NCI-H748 treated with DMSO at 0.1 percent for 48 hours (cell line): ENCODE measurements at places on chromosomes 7 and 10.

DNA sequence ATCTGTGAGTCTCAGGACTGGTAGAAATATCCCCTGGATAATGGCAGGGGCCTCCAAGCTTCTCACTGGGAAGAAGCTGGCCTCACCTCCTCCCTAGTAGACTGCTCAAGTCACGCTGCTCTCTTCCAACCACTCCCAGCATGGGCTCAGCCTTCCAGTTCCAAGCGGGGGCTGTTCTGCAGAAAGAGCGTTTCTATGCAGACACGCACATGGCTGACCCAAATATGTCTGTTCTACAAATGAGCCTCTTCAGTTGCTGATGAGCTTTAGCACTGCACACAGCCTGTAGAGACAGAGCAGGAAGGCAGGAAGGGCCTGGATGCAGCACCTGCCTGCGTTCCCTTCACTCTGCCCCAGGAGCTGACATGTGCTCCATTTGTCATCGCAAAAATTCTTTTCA lies 523.9 kb upstream of the MGMT start:
- DNase-seq, result no peak

DNA sequence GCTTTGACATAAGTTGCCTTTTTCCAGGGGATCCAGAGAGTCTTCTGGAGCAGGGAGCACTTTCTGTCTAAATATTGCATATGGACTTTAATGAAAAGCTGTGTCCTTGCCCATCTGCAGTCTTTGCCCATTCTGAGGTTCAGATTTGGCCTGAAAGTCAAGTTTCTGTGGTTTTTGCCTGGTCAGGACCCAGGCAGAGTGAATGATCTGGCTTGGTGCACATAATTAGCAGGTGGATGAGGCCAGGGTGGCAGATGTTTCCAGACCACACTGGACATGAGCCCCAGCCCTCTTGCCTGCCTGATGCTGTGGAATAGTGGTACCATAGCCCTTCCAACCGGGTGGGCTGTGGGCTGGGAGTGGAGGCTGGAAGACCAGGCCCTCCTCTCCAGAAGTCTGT lies 11.0 kb downstream of the HECW1 start:
- DNase-seq, result no peak

- peak; percentile 81 for DNase-seq
Measured at GRCh38 chr10:3482200-3482993, 302.6 kb downstream of the KLF6 start.

- DNase-seq, result no peak
Measured at GRCh38 chr7:131008840-131009711, 275.1 kb upstream of the KLF14 start.

GRCh38 chr7:26954951-26955350 lies 90.6 kb upstream of the SKAP2 start:
- no peak for DNase-seq

GRCh38 chr7:93515144-93515543 lies 59.4 kb downstream of the CALCR start:
- no peak for DNase-seq

DNA sequence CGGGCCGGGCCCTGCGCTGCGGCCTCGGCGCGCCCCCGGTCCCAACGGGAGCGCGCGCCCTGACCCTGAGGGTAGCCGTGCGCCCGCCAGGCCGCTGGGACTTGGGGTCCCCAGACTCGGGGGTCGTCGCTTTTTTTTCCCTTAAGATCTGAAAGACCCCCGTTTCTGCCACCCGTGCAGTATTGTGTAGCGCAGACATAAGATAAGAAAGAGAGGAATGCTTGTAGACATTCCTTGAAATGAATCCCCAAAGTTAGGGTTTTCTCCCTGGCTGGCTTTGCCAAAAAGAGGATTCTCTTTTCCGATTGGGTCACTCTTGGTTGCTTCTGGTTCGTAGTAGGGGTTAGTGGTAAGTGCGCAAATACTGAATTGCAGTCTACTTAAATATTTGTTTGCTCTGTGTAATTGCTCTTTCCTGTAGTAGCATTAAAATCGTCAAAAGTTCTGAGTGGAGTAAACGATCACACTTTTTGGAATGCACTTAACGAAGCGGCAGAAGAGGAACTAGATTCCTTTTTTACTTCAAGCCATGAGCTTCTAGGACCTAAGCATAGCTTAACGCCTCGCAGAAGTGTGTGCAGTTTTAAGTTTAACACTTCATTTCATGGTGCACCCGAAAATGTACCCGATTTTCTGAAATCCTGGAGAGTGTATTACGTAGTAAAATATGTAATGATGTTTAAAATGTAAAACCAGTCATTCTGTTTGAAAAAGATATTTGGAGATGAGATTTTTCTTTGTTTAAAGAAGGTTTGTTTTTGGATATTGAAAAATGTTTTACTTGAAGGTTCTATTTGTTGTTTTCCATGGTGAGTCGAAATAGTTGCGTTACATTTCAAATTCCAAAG lies 1.3 kb downstream of the CUL1 start:
- peak; percentile 45 for DNase-seq

- no peak for DNase-seq
Measured at GRCh38 chr10:3605882-3606281, 179.1 kb downstream of the KLF6 start.

DNA sequence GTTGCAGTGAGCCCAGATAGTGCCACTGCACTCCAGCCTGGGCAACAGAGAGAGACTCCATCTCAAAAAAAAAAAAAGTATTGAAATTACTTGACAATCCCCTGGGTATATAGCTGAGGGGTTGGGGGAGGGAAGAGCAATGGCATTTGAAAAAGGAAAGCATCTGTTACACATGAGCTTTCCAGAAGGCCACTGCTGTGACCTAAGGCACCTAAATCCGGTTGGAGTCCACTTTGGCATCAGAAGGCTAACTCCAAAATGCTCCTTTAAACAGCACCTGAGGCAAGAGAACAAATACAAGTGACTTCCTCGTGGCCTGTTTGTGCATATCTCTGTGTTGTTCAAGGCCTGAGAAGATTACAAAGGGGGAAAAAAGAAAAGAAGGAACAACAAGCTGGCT lies 74.8 kb upstream of the PALS2 start:
- no peak for DNase-seq

DNA sequence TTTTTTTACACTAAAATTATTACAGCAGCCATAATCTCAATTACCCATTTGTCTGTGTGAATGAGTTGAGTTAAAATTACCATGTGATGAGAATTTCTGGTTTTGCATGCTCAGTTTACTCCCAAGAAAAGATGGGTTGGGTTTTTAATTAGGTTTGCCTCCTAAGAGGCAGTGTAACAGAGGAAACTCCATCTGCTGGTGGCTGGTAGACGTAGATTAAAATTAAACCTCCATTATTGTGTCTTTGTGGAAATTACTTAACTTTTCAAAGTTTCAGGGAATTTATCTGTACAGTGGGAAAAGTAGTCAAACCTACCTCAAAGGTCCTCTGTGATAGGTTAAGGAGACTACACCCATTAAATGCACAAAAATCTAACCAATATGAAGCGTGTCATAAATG lies 954.2 kb downstream of the PCDH15 start:
- DNase-seq, result no peak

DNA sequence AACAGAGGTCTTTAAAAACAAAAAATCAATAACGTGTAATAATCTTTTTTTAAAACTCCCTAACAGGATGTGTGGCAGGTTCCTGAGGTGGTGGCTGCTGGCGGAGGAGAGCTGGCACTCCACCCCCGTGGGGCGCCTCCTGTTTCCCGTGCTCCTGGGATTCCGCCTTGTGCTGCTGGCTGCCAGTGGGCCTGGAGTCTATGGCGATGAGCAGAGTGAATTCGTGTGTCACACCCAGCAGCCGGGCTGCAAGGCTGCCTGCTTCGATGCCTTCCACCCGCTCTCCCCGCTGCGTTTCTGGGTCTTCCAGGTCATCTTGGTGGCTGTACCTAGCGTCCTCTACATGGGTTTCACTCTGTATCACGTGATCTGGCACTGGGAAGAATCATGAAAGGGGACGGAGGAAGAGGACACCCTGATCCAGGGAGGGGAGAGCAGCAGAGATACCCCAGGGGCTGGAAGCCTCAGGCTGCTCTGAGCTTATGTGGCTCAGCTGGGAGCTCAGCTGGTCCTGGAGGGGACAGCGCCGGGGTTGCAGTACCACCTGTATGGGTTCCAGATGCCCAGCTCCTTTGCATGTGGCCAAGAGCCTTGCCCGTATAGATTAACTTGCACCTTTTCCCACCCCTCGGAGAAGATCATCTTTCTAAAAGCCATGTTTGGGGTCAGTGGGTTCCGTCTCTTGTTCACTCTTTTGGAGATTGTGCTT lies 16.7 kb upstream of the AZGP1 start:
- DNase-seq, result no peak

DNA sequence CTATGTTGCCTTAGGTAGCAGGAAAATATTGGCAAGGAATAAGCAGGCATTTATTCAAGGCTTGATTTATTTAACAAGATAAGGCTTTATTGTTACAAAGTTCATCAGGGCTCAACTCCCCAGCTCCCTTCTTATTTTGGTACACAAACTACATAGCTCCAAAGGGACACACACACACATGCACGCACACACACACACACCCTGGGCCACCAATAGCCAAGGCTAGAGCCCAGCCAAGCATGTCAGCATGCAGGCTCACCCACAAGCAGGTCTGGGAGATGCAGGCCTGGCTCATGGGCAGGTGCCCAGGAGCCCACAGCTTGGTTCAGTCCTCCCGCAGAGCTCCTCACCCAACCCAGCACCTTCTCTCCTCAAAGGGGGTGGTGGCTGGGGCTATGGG lies 23.4 kb downstream of the LEP start:
- DNase-seq, result no peak

DNA sequence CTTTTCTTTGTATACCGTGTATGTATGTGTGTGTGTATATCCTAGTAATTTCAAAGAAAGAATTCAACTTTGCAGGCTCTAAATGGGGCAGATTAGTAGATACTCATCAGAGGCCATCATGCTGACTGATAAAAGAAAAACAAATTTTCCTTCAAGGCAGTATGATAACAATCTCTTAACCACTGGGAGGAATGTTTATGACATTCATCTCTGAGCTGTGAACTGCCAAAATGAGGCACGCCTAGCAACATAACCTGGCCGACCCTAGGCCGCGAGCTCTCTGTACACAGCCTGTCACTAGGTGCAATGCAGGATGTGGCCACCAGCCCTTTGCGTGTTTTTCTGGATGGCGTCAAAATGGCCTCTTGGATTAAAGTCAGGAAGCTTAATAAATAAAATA lies 343.7 kb upstream of the GALNT17 start:
- no peak for DNase-seq

- DNase-seq, result no peak
Measured at GRCh38 chr7:117800406-117800805, 72.8 kb downstream of the CTTNBP2 start.

GRCh38 chr7:30938435-30939316 lies 25.1 kb upstream of the GHRHR start:
- DNase-seq, result peak; percentile 59

GRCh38 chr10:95309958-95310357 lies 19.2 kb upstream of the PDLIM1 start:
- no peak for DNase-seq

DNA sequence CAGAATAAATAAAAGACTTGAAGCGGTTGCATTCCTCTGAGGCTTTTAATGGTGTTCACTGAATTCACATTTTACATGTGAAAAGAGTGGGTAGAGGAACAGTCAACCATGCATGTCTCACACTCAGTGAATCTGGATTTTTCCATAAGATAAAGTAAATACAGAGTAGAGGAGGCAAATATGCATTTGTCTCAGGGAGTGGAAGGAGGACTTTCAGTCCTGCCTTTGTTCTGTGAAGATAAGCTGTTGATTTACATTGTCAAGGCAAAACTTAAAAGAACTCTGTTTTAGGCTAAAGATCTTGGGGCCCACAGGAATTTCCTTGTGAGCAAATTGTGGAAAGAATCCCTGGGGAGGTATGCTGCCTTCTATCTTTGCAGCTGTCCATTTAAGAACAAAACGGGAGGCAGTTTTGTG lies 825.3 kb upstream of the MBL2 start:
- DNase-seq, result no peak

DNA sequence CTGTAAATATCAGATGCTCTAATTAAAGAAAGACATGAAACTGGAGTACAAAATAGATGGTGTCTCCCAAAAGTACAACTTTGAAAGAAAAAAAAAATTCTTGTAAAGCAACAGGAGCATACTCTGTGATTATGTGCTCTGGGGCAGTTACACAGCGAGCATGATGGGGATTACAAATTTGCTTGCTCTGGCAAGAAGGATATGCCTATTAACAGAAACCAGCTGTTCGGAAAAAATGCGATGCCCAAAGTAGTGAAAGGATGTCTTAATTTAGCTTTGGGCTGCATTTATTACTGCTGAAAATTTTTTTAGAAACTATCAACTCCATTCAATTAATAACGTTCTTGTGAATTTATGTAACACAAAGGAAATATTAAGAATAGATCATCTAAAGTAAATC lies 256.9 kb upstream of the TPK1 start:
- no peak for DNase-seq

GRCh38 chr10:22438711-22439110 lies 93.4 kb downstream of the SPAG6 start:
- no peak for DNase-seq

DNA sequence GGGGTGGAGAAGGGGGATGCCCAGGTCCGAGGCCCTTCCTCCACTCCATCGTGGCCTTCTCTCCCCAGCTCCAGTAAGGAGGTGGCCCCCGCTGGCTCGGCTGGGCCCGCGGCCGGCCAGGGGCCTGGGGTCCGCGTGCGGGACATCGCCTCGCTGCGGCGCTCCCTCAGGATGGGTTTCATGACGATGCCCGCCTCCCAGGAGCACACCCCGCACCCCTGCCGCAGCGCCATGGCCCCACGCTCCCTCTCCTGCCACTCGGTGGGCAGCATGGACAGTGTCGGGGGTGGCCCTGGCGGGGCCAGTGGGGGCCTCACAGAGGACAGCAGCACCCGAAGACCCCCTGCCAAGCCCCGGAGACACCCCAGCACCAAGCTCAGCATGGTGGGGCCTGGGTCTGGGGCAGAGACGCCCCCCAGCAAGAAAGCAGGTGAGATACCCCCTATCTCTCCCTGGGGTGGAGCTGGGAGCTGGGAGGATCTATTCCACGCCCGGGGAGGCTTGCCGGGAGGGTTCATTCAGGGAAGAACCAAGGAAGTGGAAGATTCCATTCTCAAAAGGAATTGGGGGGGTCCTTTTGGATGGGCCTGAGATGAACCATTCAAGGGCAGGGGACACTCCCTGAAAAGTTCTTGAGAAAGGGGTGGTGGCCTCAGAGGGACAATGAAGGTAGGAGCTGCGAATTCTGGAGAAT lies 3.2 kb downstream of the NYAP1 start:
- no peak for DNase-seq

GRCh38 chr7:22725585-22725984 lies 1.4 kb upstream of the IL6 start:
- DNase-seq, result no peak
